ENCODE measurements at places on chromosomes 1 and 21.
A peak's percentile ranks its signal among the peaks of the same experiment; 100 is the strongest.

DNA sequence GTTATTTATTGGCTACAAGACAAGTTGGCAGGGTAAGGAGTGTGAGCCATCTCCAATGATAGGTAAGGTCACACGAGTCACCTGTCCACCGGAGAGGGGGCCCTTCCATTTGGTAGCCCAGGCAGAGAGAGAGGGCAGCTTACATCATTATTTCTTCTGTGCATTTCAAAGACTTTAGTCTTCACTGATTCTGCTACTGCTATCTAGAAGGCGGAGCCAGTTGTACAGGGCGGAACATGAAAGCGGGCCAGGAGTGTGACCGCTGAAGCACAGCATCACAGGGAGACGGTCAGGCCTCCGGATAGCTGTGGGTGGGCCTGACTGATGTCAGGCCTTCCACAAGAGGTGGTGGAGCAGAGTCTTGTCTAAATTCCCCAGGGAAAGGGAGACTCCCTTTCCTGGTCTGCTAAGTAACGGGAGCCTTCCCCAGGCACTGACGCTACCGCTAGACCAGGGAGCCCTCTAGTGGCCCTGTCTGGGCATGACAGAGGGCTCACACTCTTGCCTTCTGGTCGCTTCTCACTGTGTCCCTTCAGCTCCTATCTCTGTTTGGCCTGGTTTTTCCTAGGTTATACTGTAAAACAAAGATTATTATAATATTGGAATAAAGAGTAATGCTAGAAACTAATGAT is 36.7 kb downstream of the ZNF695 start:
- peak; percentile 50 for DNase-seq

DNA sequence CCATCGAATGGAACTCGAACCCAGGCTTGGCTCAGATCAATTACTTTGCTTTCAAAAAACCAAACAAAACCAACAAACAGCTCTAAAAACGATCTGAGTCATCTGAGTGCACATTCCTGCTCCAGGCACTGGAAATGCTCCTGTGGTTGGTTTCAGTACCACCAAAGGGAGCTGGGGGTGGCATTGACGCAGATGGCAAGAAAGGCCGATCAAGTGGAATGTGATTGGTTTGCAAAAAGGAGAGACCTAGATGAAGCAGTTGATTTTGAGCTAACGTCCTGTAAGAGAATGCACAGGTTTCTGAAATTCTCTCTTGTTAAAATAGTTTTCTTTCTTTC is 39.5 kb downstream of the PIK3CD start:
- no peak for DNase-seq

DNA sequence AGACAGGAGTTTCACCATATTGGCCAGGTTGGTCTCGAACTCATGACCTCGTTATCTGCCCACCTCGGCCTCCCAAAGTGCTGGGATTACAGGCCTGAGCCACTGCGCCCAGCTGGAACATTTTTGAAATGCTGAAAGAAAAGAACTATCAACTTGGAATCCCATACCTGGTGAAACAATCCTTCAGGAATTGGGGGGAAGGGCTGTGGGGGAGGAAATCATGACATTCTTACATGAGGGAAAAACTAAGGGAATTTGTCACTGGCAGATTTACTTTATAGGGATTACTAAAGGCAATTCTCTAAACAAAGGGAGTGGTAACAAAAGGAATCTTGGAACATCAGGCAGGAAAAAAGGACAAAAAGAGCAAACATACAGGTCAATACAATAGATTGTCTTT is 25.8 kb downstream of the NDUFS5 start:
- no peak for DNase-seq

- DNase-seq: no peak
Measured at GRCh38 chr1:25048728-25049127, 118.7 kb upstream of the RUNX3 start.

- no peak for DNase-seq
Measured at GRCh38 chr1:248805876-248806275, 19.8 kb downstream of the SH3BP5L start.

GRCh38 chr1:247431643-247432042 is 15.7 kb downstream of the NLRP3 start:
- no peak for DNase-seq

- DNase-seq: no peak
Measured at GRCh38 chr21:34148419-34148804, 75.0 kb downstream of the MRPS6 start.
